Pulmonary artery endothelial cell (primary cell): ENCODE measurements at places on chromosomes 11 and 22. TPM values are rescaled to one million over a fixed set of nuclear protein-coding genes. Genes with fewer than 3 reads are reported as not detected.

The CASP5 gene
- not detected in 2 replicates for total RNA-seq

The OR4D10 gene
- total RNA-seq, result not detected in 2 replicates

The TRMT2A gene
- 46.5 and 62.3 TPM in 2 replicates for total RNA-seq

The TSPAN18 gene
- total RNA-seq, result 11.1 and 11.5 TPM in 2 replicates

The C22orf23 gene
- 0.26 TPM in 1 of 2 replicates, not detected in the other for total RNA-seq

The KCNE3 gene
- 0.40 and 1.7 TPM in 2 replicates for total RNA-seq

The OR2D2 gene
- 0.07 and 0.18 TPM in 2 replicates for total RNA-seq

The RSF1 gene
- 29.1 and 44.2 TPM in 2 replicates for total RNA-seq

The MN1 gene
- total RNA-seq, result 0.42 and 0.53 TPM in 2 replicates

The ETS1 gene
- total RNA-seq, result 77.0 and 89.8 TPM in 2 replicates

The PATE2 gene
- 0.07 and 0.28 TPM in 2 replicates for total RNA-seq

The FBLN1 gene
- total RNA-seq, result 0.13 and 0.35 TPM in 2 replicates

The GDPD4 gene
- not detected in 2 replicates for total RNA-seq

The PTDSS2 gene
- 32.1 and 39.7 TPM in 2 replicates for total RNA-seq

The OR6T1 gene
- not detected in 2 replicates for total RNA-seq

The ZNRD2 gene
- total RNA-seq, result 50.5 and 52.6 TPM in 2 replicates

The VSTM5 gene
- total RNA-seq, result 0.07 TPM in 1 of 2 replicates, not detected in the other

The CBLIF gene
- not detected in 2 replicates for total RNA-seq

The NRIP3 gene
- total RNA-seq, result 4.0 and 15.6 TPM in 2 replicates

The SCN4B gene
- 0.13 and 0.21 TPM in 2 replicates for total RNA-seq

The CSF2RB gene
- 8.9 and 12.1 TPM in 2 replicates for total RNA-seq

The UBQLN3 gene
- not detected in 2 replicates for total RNA-seq

The FREY1 gene
- total RNA-seq, result 0.40 and 0.88 TPM in 2 replicates

The OR52I2 gene
- not detected in 2 replicates for total RNA-seq

The OR9I1 gene
- total RNA-seq, result not detected in 2 replicates
